Stimulated activated CD8-positive, alpha-beta memory T cell treated with anti-CD3 and anti-CD28 coated beads, Interleukin-15, amount 100 ng/mL, for 4 hours (primary cell): ENCODE measurements at places on chromosomes 3 and 15.

- no peak for DNase-seq
Observed at GRCh38 chr3:45861043-45861719, 19.3 kb upstream of the LZTFL1 start.

- no peak for DNase-seq
Observed at GRCh38 chr15:47639042-47639441, 78.3 kb upstream of the SEMA6D start.

DNA sequence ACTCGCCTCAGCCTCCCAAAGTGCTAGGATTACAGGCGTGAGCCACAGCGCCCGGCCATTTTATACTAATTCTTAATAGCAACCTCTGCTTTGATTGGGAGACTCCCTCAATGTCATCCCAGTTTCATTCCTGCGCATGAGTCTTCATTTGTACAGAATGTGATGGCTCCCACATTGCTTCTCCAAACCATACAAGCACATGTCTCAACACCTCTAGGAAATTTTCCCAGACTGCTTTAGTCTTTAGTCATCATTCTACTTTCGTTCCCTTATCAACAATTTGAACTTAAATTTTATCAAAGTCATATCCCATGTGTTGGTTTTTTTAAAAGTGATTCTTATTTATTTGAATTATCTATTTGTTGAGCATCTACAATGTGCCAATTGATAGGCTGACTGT, 58.1 kb downstream of the SNX4 start:
- no peak for DNase-seq

GRCh38 chr15:33369941-33370622, 59.3 kb downstream of the RYR3 start:
- no peak for DNase-seq

- no peak for DNase-seq
Observed at GRCh38 chr3:63344661-63345060, 66.6 kb downstream of the SYNPR start.

GRCh38 chr3:137300703-137301102, 342.9 kb downstream of the IL20RB start:
- no peak for DNase-seq

- no peak for DNase-seq
Observed at GRCh38 chr15:79549196-79549595, 117.1 kb downstream of the MINAR1 start.

DNA sequence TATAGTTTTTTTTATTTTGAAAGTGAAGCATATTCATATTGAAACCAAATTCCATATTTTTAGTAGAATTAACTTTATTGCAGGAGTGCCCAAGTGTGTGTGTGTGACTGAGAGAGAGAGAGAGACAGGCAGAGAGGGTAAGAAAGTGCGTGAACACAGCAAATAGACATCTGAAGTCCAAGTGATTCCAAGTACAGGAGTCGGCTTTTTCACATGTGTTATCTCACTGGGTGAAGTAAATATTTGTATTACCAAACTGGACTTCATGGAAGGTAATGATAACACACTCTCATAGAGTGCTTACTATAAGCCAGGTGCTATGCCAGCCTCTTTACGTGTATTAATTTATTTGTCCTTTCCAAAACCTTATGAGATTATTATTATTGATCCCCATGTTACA, 12.0 kb downstream of the PARP14 start:
- DNase-seq: no peak

GRCh38 chr3:60557122-60557521, 694.1 kb downstream of the FHIT start:
- DNase-seq: no peak

DNA sequence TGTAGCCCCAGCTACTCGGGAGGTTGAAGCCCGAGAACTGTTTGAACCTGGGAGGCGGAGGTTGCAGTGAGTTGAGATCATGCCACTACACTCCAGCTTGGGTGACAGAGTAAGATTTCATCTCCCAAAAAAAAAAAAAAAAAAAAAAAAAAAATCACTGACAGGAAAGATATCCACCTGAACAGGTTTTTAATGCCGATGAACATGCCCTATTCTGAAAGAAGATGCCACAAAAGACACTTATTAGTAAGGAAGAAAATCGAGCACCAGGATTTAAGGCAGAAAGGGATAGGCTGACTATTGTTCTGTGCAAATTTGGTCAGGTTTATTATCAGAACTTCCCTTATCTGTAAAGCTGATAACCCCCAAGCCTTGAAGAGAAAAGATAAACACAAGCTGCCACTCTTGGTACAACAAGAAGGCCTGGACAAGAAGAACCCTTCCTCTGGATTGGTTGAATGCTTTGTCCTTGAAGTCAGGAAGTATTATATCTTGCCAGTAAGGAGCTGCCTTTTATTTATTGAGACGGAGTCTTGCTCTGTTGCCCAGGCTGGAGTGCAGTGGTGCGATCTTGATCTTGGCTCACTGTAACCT, 2.7 kb upstream of the PARP16 start:
- no peak for DNase-seq

- no peak for DNase-seq
Observed at GRCh38 chr15:67415181-67415580, 105.8 kb upstream of the C15orf61 start.

DNA sequence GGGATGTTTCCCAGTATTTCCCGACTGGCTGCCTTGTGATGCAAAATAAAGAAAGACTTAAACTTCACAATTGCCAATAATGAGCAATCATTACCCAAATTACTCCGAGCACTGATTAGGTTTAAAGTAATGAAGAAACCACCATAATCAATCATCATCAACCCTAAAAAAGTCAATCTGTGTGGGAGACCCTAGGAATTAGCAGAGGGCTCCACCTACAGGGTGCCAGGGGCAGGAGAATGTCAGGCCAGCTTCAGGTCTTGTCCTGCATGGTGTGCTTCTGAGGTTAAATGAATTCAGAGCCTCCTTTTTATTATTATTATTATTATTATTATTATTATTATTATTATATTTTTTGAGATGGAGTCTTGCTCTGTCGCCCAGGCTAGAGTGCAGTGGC, 478.0 kb upstream of the ARRDC4 start:
- DNase-seq: no peak

DNA sequence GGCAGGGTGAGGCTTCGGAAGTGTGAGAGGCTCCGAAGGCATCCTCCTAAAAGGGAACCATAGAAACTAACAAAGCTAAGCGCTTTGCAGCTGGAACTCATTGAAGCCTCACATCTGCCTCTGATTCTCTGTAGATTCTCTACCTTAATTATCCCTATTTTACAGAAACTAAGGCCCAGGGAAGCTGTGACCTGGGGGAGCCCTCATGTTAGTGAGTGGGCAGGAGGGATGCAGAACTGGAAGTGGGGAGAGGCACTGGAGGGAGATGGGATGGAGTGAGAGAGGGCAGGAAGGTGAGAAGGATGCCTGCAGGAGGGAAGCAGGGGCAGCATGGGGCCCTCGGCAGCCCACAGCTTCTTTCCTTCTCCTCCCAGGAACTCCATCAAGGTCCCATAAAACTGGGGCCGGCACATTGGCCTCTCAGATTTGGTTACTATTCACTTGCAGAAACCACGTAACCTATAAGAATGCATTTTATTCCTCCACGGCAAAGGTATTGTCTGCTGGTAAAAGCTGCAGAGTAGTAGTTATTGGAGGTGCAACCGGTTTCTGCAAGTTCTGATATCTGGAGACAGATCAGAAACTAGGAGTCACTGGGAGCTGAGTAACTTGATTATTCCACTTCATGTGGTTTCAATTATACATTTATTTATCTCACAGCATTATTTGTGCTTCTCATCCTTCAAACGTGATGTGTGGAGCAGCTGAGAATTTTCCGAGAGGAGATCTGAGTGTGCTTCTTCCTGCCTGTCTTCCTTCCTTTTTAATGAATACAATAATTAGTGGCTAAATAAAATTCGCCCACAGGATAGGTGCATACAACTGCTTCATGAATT, 24.0 kb upstream of the CHCHD6 start:
- no peak for DNase-seq

GRCh38 chr15:58697220-58697619, 52.3 kb downstream of the ADAM10 start:
- DNase-seq: no peak

DNA sequence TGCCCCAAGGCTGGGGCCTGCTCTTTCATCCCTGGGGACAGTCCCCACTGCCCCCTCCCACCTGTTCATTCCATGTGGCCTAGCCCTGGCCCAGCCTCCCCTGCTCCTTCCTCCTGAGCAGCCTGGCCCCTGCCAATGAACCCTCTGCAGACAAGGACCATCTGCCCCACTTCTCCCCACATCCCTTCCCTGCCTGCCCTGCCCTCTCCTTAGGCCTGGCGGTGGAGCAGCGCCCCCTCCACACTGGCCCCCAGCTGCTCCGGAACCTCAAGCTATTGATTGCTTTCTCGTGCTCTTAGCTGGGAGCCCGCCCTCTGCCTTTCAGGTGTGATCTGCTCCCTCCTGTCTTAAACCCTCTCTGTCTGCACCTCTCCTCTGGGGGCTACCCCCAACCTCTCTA, 8.0 kb downstream of the PLXNA1 start:
- no peak for DNase-seq

GRCh38 chr3:32575451-32576113, 4.9 kb upstream of the DYNC1LI1 start:
- DNase-seq: no peak

DNA sequence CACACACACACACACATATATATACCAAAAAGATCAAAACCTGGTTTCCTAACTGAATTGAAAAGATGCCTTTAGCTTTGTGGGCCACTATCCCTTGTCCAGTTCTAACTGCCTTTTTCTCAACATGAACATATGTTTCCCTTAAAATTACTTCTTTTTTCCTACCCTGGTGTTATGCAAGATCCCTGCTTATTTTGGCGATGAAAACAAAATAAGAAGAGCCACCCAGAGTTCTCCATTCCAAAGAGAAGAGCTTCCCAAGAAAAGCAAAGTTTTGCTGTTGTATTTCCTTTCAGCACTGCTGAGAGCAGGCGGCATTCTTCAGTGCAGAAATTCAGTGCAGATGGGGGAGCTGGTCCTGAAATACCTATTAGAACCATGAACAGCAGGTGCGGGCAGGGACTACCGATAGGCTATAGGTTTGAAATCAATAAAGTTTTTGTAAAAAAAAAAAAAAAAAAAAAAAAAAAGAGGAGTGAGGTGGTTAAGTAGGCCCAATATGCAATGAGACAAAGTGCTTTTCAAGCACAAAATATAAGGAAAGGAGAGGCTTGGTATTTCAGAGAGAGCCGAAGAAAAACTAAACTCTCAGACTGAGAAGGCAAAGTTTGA, 238.0 kb downstream of the FOXP1 start:
- no peak for DNase-seq

DNA sequence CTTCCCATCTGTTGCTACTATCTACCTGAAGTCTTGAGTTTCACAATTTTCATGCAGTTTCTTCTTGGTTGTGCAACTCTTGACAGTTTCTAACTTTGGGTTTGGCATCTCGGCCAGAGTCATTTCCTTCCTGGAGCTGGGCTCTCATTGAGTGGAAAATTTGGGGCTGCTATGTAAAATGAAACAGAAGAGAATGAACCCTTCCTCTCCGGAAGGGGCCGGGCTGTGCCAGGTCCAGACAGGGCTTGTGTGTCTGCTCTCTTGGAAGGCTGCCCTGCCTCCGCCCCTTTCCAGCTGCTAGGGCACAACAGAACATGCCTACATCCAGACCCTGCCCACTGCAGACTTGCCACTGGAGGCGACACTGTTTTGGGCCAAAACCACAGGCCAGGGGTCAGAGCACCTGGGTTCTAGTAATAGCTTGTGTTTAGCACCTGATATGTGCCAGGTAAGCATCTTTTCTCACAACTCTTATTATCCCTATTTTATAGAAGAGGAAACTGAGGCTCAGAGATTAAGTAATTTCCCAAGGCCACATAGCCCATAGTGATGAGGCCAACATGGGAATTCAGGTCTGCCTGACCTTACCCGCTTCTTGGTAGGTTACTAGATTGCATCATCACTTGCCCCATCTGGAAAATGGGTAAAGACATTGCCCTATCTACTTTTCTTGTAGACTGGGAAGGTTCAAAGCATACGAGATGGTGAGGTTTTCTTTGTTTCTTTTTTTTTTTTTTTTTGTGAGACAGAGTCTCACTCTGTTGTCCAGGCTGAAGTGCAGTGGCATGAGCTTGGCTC, 25.0 kb downstream of the IRAK2 start:
- no peak for DNase-seq

- no peak for DNase-seq
Observed at GRCh38 chr15:69704229-69704628, 251.6 kb downstream of the RPLP1 start.

DNA sequence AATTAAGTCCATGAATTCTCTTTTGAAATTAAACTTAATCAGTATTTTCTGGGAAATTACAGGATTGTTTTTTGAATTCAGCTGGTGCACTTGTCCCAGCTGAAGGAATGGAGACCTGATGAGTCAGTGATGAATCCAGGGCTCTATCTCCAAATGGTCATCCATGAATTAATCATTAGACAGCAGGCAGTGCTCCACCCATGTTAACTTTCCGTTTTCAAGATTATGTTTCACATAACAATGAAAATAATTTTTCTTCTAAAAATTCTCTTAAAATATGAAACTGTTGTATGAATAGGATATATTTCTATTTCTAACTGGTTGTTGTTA, 13.9 kb upstream of the PAQR9 start:
- DNase-seq: no peak

DNA sequence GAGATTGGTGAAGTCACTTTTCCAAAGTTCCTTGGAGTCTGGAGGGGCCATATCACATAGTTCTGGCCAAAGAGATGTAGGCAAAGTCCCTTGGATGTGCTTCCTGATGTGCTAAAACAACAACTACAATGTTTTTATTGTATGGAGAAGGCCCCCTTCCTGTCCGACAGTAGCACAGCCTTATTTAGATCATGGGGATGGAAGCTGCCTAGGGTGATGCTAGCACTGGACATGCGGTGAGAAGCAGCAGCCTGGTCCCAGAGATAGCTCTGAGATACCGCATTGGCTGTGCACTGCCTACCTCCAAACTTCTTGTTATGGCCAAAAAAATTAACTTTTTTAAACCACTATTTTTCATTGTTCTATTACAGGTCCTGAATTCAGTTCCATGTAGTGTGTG, 137.6 kb downstream of the AQP9 start:
- no peak for DNase-seq

- DNase-seq: no peak
Observed at GRCh38 chr15:49620199-49620598, 419 bp downstream of the FAM227B start.

- DNase-seq: no peak
Observed at GRCh38 chr15:61946778-61947177, 113.5 kb downstream of the VPS13C start.

GRCh38 chr3:64074060-64074459, 50.8 kb upstream of the PSMD6 start:
- no peak for DNase-seq

GRCh38 chr3:143831208-143831607, 17.1 kb downstream of the SLC9A9 start:
- no peak for DNase-seq

GRCh38 chr3:42749753-42750231, 23.3 kb downstream of the CCDC13 start:
- DNase-seq: no peak

DNA sequence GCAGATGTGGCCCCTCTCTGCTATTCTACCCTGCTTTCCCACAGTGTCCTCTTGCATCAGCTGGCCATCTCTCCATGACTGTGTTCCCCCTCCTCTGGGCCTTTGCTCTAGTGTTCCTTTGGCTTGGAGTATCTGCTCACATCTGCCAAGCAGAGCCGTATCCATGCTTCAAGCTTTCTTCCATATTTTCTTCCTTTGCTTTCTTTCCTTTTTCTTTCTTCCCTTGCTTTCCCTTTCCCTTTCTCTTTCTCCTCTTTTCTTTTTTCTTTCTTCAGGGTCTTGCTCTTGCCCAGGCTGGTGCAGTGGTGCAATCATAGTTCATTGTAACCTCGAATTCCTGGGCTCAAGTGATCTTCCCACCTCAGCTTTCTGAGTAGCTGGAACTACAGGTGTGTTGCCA, 12.6 kb downstream of the KLHL18 start:
- no peak for DNase-seq

- DNase-seq: no peak
Observed at GRCh38 chr3:196633555-196634151, 5.8 kb upstream of the NRROS start.
